Activated naive CD8-positive, alpha-beta T cell treated with anti-CD3 and anti-CD28 coated beads for 36 hours (primary cell): ENCODE measurements at places on chromosomes 5 and 9. TPM values are rescaled to one million over a fixed set of nuclear protein-coding genes. Genes with fewer than 3 reads are reported as not detected.

The MARCHF11 gene
- not detected for total RNA-seq

The PCDHAC2 gene
- not detected for total RNA-seq

DNA sequence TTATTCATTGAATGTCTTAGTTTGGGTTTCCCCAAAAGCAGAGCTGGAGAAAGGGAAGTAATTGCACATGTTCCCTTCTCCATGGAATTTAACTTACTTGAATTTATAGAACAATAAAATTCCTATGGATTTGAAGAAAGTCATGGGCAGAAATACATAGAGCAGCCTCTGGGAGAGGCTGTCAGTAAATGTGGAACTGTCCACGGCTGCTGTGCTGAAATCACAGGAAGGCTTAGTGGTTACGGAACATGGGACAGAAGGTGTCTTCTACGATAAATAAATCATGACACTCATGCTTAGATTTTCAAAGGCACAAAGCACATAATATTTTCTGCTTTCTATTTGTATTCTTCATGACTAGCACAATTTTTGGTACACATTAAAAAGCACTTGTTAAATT is 440.6 kb upstream of the IZUMO3 start:
- no peak for DNase-seq
- no peaks in the 10 kb centered on the region for H3K4me1 ChIP-seq
- no peaks in the 10 kb centered on the region for H3K36me3 ChIP-seq

- H3K4me3 ChIP-seq = no peak overlapping the region
- H3K27ac ChIP-seq = no peak overlapping the region
- no peak for DNase-seq
Observed at GRCh38 chr5:37799865-37800421, 39.9 kb downstream of the GDNF start.

- H3K4me3 ChIP-seq = peak overlapping the region; percentile 47
- peak; percentile 66 for DNase-seq
- H3K36me3 ChIP-seq = no peaks in the 10 kb centered on the region
- peaks cover 42% of the 10 kb centered on the region for H3K4me1 ChIP-seq
- H3K27me3 ChIP-seq = no peaks in the 10 kb centered on the region
Observed at GRCh38 chr9:91162784-91163443, 198.8 kb downstream of the AUH start.

DNA sequence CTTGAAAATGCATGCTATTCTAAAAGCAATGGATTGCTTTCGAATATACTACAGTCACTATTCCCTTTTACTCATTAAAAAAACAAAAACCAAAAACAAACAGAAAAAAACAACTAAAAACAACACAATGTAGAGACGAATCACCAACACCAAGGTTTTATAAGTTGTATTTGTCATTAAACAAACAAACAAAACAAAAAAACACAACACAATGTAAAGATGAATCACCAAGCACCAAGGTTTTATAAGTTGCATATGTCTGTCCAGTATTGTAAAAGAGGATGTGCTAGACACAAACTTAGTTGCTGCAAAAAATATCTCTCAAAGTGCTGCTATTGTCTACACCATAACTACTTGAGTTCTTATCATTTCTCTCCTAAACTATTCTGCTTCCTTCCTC is 1269.2 kb downstream of the EFNA5 start:
- no peak overlapping the region for H3K27ac ChIP-seq
- no peak overlapping the region for H3K4me3 ChIP-seq
- H3K27me3 ChIP-seq = no peaks in the 10 kb centered on the region
- no peak for DNase-seq
- H3K4me1 ChIP-seq = no peaks in the 10 kb centered on the region

DNA sequence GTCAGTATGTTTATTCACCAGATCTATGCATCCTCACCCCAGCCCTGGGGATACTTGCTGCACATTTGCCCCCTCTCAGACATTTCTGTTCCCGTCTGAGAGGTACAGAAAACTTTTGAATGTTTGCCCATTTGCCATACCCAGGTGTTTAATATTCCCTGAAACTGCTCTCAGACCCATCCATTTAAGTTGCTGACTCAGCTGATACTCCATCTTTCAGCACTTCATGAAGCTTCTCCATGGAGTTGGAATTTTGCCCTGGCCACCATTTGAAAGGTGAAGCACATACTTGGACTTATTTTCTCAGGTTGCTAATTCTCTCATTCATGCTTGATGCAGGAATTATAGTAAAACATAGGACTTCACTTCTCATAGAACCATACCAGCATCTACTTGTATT is 203.9 kb upstream of the OR13F1 start:
- H3K27me3 ChIP-seq = peaks cover 3% of the 10 kb centered on the region
- no peak overlapping the region for H3K4me3 ChIP-seq
- no peak for DNase-seq
- H3K27ac ChIP-seq = no peak overlapping the region

DNA sequence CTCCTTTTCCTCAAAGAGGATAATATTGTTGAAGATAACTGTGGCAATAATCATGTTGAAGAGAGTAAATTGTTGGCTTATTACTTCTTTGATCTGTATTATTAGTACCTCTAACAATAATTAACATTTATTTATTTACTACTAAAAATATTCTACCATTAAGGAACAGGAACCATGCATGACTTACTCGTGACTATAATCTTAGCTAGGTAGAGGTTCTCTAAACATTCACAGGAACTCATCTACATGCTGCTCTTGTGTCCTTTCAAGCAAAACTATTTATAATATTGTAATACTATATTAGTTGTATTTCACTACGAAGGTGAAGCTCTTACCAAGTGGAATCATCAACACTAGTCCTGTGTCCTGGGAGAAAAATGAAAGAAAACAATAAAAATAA is 3.1 kb downstream of the SOX30 start:
- peaks cover 4% of the 10 kb centered on the region for H3K4me1 ChIP-seq
- peaks cover 15% of the 10 kb centered on the region for H3K36me3 ChIP-seq
- H3K27me3 ChIP-seq = no peaks in the 10 kb centered on the region

DNA sequence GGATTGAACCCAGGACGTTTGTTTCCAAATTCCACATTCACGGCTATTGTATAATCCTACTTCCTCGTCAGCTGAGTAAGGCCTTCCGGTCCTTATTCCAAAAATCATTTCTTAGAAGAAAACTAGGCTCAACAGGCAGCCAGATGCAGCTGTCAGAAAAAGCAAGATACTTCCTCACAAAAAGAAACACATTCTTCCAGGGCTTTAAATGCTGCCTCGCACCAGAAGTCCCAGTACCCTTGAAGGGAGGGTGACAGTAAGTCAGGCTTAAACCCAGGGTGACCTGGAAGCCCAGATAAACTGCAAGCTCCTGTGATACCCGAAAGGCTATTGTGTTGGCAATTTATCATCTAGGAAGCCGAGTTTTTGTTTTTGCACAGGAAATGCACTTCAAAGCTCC is 414.0 kb downstream of the NFIB start:
- no peaks in the 10 kb centered on the region for H3K4me1 ChIP-seq
- no peaks in the 10 kb centered on the region for H3K36me3 ChIP-seq
- no peaks in the 10 kb centered on the region for H3K27me3 ChIP-seq
- no peak for DNase-seq

DNA sequence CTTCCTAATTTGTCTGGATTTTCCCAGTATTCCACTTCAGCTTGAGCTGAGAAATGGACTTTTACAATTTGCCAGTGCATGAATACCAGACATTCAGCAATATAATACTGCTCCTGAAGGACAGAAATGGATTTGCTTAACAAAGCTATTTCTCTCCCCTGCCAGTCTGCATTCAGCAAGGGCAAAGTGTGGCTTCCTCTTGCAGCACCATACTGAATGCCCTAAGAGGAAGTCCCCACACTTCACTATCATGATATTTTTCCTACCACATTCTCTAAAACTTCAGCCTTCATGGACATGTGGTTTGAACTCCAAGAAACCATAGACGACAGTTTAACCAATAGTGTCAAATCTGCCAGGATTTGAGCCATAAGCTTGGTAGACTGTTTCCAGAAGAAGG is 19.8 kb upstream of the TLE4 start:
- H3K27ac ChIP-seq = no peak overlapping the region
- H3K4me1 ChIP-seq = no peaks in the 10 kb centered on the region
- no peak for DNase-seq
- no peak overlapping the region for H3K4me3 ChIP-seq

GRCh38 chr5:124662181-124662781 is 84.2 kb downstream of the ZNF608 start:
- H3K36me3 ChIP-seq = no peaks in the 10 kb centered on the region
- no peak overlapping the region for H3K4me3 ChIP-seq
- no peak for DNase-seq

DNA sequence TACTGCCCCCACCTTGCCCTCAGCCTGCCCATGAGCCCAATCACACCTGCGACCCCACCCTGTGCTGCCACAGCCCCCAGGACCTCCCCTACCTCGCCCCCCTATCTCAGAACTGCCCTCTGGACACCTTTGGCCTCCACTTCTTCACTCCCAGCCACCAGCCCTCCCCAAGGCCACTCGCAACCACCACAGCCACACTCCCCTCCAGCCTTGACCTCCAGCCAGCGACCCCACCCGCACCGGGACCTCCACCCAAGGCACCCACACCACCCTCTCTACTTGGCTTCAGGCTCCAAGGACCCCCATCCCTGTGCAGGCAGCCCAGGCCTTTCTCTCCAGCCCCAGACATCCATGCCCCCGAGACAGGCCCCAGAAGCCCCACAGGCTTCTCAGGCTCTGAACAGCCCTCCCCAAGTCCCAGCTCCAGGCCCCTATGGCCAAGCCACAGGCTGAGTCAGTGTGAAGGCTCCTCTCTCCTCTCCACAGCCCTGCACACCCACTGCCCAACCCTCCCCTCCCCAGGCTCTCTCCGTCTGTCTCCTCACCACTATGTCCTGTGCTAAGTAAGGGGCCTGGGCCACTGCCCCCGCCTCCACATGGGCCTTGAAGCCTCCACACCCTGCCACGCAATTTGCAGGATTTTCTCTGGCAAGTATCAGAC is 2.0 kb downstream of the AK1 start:
- DNase-seq = no peak
- peak overlapping the region; percentile 45 for H3K27ac ChIP-seq
- peaks cover 2% of the 10 kb centered on the region for H3K36me3 ChIP-seq
- H3K4me1 ChIP-seq = peaks cover 7% of the 10 kb centered on the region
- H3K4me3 ChIP-seq = no peak overlapping the region
- peaks cover 8% of the 10 kb centered on the region for H3K27me3 ChIP-seq

GRCh38 chr5:54049963-54050362 is 260.4 kb downstream of the ARL15 start:
- H3K27me3 ChIP-seq = no peaks in the 10 kb centered on the region
- H3K4me1 ChIP-seq = no peaks in the 10 kb centered on the region
- H3K36me3 ChIP-seq = peaks cover 9% of the 10 kb centered on the region
- no peak for DNase-seq
- H3K4me3 ChIP-seq = no peak overlapping the region

DNA sequence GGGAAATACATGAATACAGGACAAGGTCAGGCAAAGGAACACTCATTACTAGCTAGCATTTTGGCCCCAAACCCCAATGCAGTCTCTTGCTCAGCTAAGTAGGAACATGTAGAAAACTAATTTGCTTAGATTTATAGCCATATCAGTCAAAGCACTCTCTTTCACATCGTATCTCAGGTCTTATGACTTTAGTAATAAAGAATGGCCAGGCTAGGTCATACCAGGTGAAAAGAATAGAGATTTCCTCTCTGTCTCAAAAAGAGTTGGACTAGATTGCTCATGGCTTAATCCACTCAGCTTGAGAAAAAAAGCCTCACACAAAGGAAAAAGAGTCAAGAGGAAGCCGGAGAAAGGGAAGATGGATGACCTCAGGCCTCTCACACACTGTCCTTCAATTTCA is 772.7 kb upstream of the SEMA6A start:
- no peaks in the 10 kb centered on the region for H3K36me3 ChIP-seq
- H3K27ac ChIP-seq = no peak overlapping the region
- H3K4me3 ChIP-seq = no peak overlapping the region
- no peak for DNase-seq
- H3K4me1 ChIP-seq = no peaks in the 10 kb centered on the region

DNA sequence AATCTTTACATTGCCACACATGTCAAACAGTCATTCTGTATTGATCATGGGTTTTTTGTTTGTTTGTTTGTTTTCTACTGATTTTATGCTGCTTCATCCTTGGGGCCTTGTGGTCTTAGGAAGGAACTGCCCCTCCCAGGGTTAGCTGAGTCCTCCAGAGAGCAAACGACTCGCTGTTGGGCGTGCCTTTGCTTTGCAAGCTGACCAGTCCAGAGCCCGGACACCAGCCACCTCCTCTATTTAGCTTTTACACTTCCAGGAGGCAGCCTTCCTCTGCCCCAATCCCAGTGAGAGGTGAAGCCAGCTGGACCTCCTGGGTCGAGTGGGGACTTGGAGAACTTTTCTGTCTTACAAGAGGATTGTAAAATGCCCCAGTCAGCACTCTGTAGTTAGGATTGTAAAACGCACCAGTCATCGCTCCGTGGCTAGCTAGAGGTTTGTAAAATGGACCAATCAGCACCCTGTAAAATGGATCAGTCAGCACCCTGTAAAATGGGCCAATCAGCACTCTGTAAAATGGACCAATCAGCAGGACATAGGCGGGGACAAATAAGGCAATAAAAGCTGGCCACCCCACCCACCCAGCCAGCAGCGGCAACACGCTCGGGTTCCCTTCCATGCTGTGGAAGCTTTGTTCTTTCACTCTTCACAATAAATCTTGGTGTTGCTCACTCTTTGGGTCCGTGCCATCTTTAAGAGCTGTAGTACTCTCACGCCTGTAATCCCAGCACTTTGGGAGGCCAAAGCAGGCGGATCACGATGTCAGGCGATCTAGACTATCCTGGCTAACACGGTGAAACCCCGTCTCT is 154.4 kb downstream of the ERCC6L2 start:
- no peak overlapping the region for H3K27ac ChIP-seq
- no peak for DNase-seq
- peaks cover 10% of the 10 kb centered on the region for H3K27me3 ChIP-seq
- H3K36me3 ChIP-seq = peaks cover 4% of the 10 kb centered on the region
- H3K4me3 ChIP-seq = no peak overlapping the region

DNA sequence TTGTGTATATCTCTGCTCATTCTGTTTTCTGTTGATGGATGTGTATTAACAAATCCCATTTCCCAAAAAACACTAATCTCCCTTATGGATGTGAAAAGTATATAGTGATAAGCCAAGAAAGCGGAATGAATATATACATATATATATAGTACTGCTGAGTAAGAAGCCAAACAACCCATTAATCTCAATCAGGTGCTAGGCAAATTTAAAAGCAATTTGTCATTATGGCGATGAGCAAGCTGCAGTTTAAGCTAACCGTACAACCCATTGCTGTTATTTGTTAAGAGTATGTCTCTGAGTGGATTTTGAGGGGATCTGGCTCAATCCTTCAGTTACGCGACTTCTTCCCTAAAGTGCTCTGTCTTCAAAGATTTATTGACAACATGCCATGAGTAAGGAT is 640.4 kb upstream of the ARRDC3 start:
- H3K4me1 ChIP-seq = no peaks in the 10 kb centered on the region
- no peaks in the 10 kb centered on the region for H3K36me3 ChIP-seq
- H3K27ac ChIP-seq = no peak overlapping the region
- DNase-seq = no peak
- no peak overlapping the region for H3K4me3 ChIP-seq

DNA sequence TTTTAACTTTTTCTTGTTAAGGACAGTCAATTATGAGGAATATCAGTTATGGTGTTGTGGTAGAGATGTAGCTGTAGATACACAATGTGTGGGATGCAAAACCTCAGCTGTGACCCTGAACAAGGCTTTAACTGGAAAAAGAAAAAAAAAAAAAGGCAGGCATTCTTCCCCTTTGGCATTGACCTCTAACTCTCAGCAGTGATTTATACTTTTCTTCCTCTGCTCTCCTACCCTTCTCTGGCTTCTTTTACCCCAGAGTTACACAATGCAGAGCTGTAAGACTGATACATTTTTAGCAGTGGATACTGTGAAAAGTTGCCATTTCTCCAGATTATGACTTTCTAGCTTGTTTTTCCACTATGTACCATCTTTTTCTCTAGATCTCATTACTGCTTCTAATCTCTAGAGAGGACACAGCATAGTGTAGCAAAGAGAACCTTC is 2.0 kb downstream of the CTNNAL1 start:
- peaks cover 3% of the 10 kb centered on the region for H3K36me3 ChIP-seq
- H3K4me3 ChIP-seq = no peak overlapping the region
- no peak for DNase-seq
- peaks cover 32% of the 10 kb centered on the region for H3K4me1 ChIP-seq
- peaks cover 4% of the 10 kb centered on the region for H3K27me3 ChIP-seq
